Endothelial cell of umbilical vein (primary cell): ENCODE measurements at places on chromosomes 7 and 10. TPM values are rescaled to one million over a fixed set of nuclear protein-coding genes. Genes with fewer than 3 reads are reported as not detected.

DNA sequence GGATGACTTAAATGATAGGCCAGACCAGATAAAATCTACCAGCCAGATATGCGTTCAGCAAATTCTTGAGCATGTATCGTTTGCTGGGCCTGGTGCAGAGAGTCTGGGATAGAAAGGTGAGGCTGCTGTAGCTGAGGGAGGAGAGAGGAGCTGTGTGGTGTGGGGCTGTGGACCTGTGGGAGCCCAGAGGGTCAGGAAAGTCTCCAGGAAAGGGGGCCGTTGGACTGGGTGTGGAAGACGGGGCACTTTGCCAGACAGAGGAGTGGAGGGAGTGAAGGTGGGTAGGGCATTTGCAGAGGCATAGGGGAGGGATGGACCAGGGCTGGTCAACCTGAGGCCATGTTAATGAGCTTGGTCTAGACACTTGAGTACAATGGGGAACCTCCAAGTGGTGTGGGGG is 124.7 kb upstream of the UNC5B start:
- no peak for DNase-seq

GRCh38 chr7:150879345-150879744 is 27.0 kb downstream of the AOC1 start:
- peak; percentile 50 for DNase-seq

GRCh38 chr7:84081973-84082522 is 112.5 kb downstream of the SEMA3A start:
- no peak for DNase-seq

GRCh38 chr10:108436096-108436495 is 1271.6 kb upstream of the SORCS1 start:
- DNase-seq = no peak

DNA sequence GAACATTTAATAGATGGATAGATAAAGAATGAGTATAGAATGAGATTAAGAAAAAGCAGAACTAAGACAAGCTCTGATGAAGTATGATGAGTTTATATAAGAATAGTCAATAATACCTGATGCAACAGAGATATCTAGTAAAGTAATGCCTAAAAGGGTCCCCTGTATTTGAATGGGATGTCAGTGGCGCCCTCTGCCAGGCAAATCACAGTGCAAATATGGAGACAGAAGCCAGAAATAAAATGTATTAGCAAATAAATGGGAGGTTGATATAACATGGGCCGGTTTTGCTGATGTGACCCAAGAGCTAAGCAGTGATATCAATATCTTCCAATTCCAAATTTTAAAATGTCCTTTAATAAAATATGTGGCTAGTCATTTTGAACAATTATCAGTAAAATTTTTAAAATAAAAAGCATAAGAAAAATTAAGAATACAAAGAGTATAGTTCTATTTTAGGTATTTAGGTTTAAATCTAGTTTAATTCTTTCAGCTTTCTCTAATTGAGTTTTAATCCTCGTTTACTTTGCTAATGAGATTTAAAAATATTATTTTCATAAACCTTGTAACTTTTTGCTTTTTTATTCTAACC is 62.6 kb downstream of the ADK start:
- peak; percentile 67 for DNase-seq

DNA sequence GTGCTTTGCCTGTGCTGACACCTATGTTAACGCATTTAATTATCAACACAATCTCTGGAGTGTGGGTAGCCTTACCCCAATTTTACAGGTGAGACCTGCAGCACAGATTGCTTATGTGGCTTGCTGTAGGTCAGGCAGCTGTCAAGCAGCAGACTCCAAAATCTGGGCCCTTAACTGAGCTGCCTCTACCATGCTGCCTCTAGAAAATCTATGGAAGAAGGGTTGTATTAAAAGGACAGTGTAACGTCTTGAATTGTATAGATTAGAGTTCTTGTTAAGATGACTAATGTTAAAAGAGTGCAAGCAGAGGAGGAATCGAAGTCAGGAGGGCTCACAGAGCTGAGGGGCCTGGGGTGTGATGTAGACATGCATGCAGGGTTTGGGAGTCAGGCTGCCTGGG is 1.2 kb upstream of the PON3 start:
- DNase-seq = no peak

DNA sequence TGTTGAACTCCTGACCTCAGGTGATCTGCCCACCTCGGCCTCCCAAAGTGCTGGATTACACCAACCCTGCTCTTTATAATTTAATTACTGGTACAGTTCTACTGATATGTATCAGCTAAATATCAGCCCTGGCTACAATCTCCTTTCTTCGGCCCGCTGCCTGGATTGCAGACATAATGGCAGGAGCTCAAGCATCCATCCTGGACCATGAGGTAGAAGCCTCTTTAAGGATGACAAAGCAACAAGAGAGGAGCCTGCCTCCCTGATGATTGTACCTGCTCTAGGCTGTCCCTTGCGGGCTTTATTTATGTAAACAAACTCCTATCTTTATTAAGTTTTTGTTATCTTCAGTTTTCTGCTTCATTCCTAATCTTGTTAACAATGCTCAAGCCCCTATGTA is 5.6 kb upstream of the PSAP start:
- DNase-seq = no peak

GRCh38 chr10:49759787-49760551 is 2.2 kb downstream of the OGDHL start:
- no peak for DNase-seq

DNA sequence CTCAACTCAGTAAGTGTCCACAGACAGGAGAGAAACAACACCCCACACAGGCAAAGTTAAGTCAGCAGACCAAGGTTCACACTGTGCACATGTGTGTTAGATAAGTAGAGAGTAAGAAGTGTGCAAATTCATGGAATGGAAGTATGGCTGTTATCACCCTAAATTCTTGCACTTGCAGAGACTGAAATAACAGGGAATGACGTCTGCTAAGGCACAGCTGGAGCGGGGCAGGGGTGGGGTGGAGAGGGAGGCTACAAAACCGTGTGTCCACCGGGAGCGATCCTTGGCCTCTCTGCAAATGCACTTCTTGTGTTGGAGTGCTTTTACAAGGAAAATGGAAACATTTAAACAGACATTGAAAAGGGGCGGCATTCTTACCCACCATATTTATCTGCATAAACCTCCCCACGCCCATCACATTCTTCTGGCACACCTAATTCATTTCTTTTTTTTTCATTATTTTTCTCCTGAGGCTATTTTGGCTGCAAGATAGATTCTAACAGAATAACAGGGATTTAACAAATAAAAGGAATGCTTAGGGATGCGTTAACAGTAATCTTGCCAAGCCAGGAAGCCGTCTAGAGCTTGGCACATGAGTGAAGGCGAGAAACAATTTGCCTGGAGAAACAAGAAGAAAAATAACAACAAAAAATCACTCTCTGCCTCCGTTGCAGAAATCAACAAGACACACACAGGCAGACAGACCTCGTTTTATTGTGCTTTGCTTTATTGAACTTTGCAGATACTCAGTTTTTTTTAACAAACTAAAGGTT is 30.1 kb downstream of the TNS3 start:
- DNase-seq = no peak

- DNase-seq = no peak
These were observed 95.8 kb downstream of the CHST15 start for GRCh38 chr10:123997486-123998196.

- no peak for DNase-seq
These were observed 40.8 kb upstream of the PFKFB3 start for GRCh38 chr10:6161921-6162320.

GRCh38 chr10:43344051-43344450 is 27.4 kb upstream of the FXYD4 start:
- DNase-seq = no peak

DNA sequence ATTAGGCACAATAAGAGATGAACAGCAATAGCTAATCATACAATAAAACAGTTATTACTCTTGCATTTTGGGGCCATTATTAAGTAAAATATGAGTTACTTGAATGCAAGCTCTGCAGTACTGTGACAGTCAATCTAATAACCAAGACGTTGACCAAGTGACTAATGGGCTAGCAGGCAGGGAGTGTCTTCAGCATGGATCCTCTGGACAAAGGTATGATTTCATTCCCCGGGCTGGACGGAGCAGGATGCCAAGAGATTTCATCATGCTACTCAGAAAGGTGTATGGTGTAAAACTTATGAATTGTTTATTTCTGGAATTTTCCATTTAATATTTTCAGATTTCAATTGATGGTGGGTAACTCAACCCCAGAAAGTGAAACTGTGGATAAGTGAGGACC is 80.9 kb downstream of the SHH start:
- no peak for DNase-seq

- no peak for DNase-seq
These were observed 945 bp upstream of the RHEB start for GRCh38 chr7:151520419-151521261.

DNA sequence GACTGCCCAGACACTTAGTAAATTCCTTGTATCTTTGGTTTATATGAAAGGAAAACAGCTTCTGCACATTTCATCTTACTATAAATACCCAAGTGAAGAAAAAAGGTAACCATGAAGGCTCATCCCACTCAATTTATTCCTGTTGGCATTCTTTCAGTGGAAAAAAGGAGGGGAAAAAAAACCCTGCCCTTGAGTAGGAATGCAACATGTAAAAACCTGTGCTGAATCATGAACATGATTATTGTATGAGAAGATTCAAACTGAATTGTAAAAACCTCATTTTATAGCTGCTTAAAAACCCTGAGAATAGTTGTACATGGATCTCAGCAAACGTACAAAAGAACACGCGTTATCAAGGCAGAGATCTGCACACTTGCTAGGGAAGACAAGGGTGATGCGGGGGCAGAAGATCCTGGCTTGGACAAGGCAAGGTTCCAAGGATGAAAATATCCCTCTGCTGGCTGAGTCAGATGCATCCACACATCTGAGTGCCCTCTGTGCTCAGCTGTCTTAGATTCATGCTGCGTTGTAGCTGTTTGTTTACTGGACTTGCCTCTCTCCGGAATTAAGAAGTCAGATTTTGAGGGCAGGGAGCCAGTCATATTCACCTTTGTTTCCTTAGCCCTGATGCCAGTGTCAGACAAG is 658.2 kb downstream of the PARD3 start:
- no peak for DNase-seq

- DNase-seq = no peak
These were observed 55.7 kb upstream of the FOXK1 start for GRCh38 chr7:4626318-4626845.

- DNase-seq = no peak
These were observed 50.9 kb downstream of the SGCE start for GRCh38 chr7:94605031-94605430.

GRCh38 chr10:11336722-11337162 is 274.7 kb downstream of the USP6NL start:
- DNase-seq = peak; percentile 48

GRCh38 chr10:78830062-78830975 is 238.4 kb upstream of the ZMIZ1 start:
- DNase-seq = no peak

GRCh38 chr10:120689777-120690529 is 161.2 kb upstream of the WDR11 start:
- peak; percentile 32 for DNase-seq

DNA sequence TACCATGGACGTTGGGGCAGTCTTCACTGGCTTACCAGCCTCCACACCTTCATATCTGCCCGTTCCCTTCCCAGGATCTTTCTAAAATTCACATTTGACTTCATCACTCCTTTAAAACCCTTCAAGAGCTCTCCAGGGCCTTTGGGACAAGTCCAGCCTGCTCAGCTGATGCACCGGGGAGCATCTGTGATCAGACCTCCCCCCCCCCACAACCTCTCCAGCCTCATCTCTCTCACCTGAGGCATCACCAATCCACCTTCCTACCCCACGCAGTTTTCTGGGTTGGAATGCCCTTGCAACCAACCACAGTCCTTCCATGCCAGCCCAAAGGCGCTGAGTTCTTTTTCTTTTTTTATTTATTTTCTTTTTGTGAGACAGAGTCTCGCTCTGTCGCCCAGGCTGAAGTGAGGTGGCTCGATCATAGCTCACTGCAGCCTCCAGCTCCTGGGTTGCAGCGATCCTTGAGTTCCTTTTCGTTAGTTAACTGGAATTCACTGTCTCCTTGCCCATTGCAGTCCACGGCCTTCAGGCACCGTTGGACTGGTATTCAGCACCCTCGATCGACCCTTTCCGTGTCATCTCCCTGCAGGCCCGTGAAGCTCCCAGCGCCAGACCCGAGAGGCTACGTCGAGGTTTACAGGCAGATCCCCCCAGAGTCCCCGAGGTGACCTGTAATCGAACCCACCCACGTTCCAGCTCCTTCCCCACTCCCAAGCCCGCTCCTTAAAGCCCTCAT is 654 bp downstream of the ALKBH4 start:
- no peak for DNase-seq

DNA sequence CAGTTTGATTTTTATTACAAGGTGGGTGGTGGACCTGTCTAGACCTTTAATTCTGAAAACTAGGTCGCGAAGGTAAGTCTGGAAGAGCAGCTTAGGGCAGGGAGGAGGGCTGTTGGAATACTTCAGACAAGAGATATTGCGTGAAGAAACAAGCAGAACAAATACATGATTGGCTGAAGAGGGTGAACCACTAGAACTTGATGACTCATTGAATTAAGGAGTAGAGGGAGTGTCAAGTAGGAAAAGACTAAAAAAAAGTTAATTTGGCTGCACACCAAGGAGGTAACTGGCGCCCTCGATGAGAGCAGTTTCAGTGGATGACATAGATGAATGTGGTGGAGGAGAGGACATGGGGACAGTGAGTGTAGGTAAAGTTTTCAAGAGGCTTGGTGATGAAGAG is 41.3 kb downstream of the WNT2 start:
- DNase-seq = no peak

DNA sequence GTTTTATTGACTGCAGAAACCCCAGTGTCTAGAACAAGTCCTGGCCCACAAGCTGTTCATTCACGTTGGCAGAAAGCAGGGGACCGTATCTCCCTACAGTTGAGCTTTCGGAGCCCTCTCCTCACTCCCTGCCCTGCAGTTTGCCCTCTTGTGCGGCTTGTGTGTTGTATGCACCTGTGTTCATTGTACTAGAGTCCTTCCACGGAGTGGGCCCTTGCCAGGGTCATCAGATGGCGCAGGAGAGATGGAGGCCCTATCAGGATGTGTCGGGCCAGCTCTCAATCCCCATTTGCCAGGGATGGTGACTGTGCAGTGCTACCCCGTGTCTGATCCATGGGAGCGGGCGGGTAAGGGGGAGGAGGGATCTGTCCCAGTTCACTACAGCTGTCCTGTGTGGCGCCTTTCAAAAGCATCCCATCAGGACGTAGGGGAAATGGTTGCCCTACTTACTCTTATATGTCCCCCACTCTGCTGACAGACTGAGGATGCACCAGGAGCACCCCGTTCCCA is 77.4 kb upstream of the PRR15 start:
- no peak for DNase-seq

Gene HABP2
- total RNA-seq = not detected in 2 replicates

Gene STX1A
- total RNA-seq = 16.8 and 20.8 TPM in 2 replicates

Gene GNAT3
- total RNA-seq = not detected in 2 replicates

Gene FAM13C
- total RNA-seq = 0.67 TPM in 1 of 2 replicates, not detected in the other

Gene PGAM2
- not detected in 2 replicates for total RNA-seq

Gene PPP1R17
- total RNA-seq = not detected in 2 replicates

Gene NEUROG3
- not detected in 2 replicates for total RNA-seq

Gene TAS2R4
- 0.88 and 1.4 TPM in 2 replicates for total RNA-seq

Gene KCNIP2
- 2.2 and 3.0 TPM in 2 replicates for total RNA-seq

Gene CPN1
- total RNA-seq = not detected in 2 replicates

Gene ADAP1
- total RNA-seq = 0.46 and 0.49 TPM in 2 replicates
